ENCODE measurements at places on chromosomes 12 and 14.

DNA sequence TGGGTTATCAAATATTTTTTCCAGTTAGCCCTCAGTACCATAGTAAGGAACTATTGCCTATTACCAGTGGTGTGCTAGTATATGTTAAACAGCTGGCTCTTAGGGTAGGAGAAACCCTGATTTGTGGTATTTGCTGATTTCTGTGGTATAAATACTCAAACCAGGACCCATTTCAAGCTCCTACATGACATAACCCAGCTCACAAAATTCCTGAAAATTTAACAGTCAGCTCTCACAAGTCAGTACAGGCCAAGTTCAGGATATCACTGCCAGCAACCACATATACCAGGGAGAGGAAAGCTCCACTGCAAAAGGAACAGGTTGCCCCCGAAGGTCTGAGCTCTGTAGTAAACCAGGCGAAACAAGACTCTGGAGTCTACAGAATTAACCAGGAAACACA lies 315.3 kb downstream of the NOVA1 start:
- no peak for DNase-seq

GRCh38 chr12:81502912-81503695 lies 256.0 kb downstream of the PPFIA2 start:
- no peak for DNase-seq

- DNase-seq = no peak
Measured at GRCh38 chr12:62657363-62657632, 190.7 kb downstream of the MON2 start.

DNA sequence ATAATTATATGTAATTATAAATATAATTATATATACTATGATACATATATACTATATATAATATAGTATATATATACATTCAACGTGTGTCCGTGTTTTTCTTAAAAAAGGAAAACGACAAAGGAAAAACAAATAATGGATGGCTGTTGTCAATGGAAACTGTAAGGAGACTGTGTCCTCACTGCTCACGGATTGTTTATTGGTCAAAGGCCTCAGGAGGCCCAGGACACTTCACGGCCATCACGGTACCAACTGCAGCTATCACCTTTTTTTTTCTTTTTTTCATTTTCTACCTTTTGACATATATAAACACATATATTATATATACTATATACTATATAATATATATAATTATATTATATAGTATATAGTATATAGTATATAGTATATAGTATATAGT lies 113.4 kb downstream of the SPTSSA start:
- DNase-seq = no peak

- DNase-seq = no peak
Measured at GRCh38 chr12:76914102-76914859, 35.5 kb upstream of the CSRP2 start.

DNA sequence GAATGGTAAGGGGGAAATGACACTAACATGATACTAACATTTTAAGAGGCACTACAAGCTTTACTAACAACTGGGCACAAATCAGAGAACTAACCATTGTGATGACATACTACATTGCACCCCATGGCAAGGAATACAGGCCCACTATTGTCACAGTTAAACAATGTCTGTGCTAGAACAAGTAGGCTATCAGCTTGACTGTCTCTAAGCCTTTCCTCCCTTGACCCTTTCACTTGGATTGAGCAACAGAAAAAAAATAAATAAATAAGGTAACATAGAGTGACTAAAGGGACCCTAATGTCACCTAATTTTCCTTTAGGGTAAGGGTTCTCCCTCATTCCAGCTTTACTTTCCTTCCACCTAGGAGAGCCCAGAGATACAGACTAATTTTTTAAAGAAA lies 4.4 kb downstream of the SLC38A2 start:
- no peak for DNase-seq

DNA sequence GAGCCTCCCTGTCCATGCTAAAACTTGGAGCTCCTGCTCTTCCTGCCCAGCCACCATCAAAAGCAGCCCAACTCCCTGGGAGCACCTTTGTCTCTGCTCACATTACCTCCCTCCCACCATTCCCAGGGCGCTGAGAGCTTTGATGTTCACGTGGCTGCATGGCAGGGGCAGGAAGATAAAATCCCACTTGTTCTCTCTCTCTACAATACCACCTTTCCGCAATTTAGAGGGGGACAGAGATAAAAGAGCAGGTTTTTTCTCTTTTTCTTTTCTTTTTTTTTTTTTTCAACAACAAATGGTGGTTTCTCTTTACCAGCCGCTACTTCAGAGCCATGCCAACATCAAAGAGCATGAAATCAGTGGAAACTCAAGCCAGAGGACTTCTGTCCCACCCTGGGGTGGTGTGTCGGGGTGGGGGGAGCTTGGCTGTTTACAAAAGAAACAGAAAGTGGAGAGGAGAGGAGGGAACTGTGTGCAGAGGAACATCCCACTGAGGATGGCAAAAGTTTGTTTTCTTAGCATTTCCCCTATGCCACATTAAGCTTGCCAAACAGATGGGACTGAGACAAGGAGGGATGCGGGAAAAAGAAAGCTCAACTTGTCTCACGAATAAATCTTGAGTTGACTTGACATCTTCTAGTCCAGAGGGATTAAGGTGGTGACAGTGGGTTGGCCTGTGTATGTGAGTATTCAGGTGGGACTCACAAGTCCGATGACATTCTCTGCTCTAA lies 103.7 kb upstream of the NUDT4 start:
- DNase-seq = no peak

- no peak for DNase-seq
Measured at GRCh38 chr14:24370748-24371147, 2.8 kb downstream of the NFATC4 start.

DNA sequence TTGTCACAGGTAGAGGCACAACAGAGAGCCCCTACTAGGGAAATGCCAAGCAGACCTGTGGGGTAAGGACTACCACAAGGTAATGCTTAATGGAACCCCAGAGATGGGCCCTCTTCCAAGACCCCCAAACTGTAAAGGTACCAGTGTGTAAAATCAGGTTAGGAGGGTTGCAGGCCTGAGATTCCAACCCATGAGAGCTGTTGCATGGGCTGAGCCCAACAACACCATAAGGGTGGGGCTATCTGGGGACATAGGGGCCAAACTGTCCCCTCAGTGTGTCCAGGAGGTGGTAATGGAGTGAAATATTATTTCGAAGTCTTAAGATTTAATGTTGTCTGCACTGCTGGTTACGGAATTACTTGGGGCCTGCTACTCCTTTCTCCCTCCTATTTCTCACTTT lies 620.2 kb downstream of the ETNK1 start:
- DNase-seq = no peak

GRCh38 chr12:1634590-1635191 lies 5.7 kb downstream of the WNT5B start:
- DNase-seq = peak; percentile 33

DNA sequence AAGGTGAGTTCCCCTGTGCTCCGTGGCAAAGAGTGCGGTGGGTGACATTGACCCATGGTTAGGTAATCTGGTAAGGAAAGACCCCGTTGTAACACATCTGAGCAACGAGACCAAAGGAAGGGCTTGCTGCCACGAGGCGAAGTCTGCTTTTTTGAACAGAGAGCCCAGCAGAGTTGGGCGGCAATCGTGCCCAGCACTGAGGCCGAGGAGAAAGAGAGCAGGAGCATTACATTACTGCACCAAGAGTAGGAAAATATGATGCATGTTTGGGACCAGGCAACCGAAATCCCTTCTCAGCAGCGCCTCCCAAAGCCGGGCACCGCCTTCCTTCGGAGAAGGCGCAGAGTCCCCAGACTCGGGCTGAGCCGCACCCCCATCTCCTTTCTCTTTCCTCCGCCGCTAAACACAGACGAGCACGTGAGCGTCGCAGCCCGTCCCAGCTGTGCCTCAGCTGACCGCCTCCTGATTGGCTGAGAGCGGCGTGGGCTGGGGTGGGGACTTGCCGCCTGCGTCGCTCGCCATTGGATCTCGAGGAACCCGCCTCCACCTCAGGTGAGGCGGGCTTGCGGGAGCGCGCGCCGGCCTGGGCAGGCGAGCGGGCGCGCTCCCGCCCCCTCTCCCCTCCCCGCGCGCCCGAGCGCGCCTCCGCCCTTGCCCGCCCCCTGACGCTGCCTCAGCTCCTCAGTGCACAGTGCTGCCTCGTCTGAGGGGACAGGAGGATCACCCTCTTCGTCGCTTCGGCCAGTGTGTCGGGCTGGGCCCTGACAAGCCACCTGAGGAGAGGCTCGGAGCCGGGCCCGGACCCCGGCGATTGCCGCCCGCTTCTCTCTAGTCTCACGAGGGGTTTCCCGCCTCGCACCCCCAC lies at the start of gene HIF1A:
TSS of gene HIF1A (plus strand) at position 684 of the 865 bp plus-strand sequence. CDS start 292 bp downstream, outside the sequence.
- DNase-seq = peak; percentile 87

- DNase-seq = no peak
Measured at GRCh38 chr12:29346769-29347421, 34.1 kb downstream of the ERGIC2 start.

GRCh38 chr12:83074358-83074894 lies 387.7 kb downstream of the TMTC2 start:
- DNase-seq = no peak

DNA sequence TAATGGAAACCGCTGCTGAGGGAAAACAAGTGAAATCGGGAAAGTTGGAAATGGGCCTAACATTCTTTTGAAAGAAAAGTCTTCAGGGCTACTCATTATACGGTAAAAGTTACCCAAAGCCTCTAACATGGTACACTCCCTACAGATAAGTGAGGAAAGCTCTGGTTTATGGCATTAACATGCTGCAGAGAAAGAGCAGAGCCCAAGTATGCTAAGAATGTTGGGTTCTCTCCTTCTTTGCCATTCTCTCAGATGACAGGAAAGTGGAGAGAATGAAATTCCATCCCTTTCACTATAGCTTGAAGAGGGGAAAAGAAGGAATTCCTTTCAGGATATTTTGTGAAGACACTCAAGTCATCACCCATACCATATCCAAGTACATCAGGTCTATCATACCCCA lies 348.0 kb downstream of the SEC23A start:
- DNase-seq = no peak

DNA sequence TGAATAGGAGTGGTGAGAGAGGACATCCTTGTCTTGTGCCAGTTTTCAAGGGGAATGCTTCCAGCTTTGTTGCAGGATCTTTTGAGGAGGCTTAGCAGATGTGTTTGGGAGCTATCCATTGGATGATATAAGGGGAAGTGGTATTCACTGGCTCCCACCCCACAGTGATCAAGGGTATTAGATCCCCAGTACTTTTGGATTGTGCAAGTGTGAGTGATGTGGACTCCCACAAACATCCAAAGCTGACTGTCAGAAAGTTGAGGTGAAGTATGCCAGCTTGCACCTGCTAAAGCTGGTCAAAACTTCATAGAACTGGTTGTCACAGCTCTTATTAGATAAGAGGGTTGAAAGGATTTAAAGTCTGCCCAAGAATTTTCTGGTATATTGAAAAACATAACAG lies 110.1 kb upstream of the BTG1 start:
- DNase-seq = no peak

GRCh38 chr12:27940756-27941402 lies 31.7 kb downstream of the PTHLH start:
- peak; percentile 40 for DNase-seq

GRCh38 chr12:57609781-57610553 lies 1.3 kb upstream of the ARHGEF25 start:
- no peak for DNase-seq

DNA sequence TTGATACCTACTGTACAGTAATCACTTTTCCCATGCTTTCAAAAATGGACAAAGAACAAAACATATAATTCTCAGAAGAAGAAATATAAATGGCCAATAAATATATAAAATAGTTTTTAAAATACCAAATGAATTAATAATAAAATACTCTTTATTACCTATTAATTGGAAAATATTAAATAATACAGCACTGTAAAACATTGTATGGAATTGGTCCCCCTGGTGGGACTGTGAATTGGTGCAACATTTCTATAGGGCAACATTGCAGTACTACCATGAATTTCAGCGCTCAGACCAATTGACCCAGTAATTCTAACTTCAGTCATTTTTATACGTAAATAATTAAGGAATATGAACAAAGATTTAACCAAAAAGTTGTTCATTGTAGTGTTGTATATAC lies 162.6 kb downstream of the PELI2 start:
- DNase-seq = no peak

- no peak for DNase-seq
Measured at GRCh38 chr12:11824736-11825135, 175.3 kb downstream of the ETV6 start.

DNA sequence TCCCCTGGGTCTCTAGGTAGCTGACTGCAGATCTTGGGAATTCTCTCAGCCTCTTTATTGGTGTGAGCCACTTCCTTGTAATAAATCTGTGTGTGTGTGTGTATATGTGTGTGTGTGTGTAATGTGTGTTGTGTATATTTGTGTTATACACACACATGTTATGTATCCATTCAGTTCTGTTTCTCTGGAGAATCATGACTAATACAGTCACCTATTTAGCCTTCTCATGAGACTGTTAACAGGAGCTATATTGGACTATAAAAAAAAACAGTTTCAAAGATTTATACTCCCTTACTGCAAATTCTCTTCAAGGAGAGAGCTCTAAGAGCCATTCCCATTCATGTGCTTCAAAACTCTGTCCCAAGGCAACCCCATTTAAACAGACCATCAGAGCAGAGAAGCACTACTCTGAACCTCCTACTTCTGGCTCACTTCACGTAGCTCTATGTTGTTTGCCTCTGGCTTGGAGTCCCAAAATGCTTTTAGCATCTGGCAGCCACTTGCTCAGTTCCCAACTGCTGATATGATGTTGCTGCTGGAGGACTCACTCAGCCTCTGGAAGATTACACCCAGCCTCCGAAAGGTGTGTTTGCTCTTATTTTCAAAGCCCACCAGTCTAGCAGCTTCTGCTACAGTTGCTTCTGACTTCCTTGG lies 48.7 kb upstream of the KITLG start:
- DNase-seq = no peak

GRCh38 chr12:93361151-93361919 lies 16.4 kb upstream of the NUDT4 start:
- no peak for DNase-seq

Data from activated B cell treated with CpG ODN at 0.5 μM for 24 hours (primary cell).